Fibroblast of villous mesenchyme (primary cell): ENCODE measurements at places on chromosomes 2 and 18. TPM values are rescaled to one million over a fixed set of nuclear protein-coding genes. Genes with fewer than 3 reads are reported as not detected.

- peak; percentile 34 for DNase-seq
These were observed 29.7 kb downstream of the MAP3K2 start for GRCh38 chr2:127358044-127358443.

DNA sequence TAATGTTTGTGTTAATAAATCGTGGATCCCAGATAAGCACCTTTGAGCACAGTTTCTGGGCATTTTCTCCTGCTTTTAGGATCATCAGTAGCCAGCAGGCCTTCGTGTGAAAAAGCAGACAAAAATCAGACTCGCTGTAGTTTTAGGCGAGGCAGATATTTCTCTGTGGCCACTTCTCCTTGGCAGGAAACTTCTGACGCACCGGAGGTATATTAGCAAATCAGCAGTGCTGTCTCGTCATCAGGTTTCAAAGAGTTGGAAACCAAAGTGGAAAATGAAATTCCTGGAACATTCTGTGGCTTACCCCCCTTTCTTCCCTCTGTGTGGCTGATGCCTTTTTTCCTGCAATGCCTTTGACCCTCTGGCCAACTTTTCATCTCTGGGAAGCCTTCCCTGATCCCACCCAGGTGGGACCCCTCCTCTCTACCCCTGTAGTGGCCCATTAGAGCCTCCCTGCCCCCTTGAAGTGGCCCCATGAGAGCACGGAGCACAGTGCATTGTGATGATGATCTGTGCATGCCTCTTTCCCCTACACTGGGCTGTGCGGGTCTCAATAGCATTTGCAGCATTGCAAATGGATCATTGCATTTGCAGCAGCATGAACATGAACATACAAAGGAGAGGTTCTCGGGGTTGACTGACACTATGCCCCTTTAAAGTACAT is 93.3 kb downstream of the RNF144A start:
- peak; percentile 85 for DNase-seq

DNA sequence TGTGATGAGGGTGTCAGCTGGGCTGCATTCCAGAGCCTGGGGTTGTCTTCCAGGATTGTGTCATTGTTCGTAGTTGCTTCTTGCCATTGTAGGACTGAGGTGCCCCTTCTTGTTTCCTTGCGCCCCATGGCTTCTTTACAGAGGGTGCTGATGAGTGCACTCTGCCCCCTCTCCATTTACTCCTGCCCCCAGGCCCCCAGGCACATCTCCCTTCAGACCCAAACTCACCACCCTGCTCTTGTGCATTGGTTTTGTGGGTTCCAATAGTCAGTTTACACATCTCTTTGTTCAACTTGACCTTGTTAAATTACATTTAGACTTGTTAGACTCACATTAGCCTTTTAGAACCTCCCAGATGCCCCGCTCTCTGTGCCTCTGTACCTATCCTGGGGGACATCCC is 33.1 kb downstream of the HJURP start:
- DNase-seq, result no peak

DNA sequence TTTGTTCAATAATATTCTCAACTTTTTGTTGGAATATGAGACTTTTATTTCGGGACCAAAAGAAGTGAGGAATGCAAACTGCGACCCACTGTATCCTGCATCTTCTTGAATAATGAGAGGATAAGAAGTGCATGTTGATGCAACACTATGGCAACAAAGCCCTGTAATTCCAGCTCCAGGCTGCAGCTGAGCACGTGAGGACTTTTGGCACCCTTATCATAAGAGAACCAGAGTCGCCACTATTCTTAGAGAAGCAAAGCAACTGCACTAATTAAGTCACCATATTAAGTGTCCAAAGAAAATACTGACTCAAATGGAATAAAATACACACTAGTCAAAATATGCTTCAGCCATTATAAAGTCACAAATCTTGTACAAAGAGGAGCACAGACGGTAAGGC is 65.8 kb downstream of the FAM210A start:
- DNase-seq, result peak; percentile 29

DNA sequence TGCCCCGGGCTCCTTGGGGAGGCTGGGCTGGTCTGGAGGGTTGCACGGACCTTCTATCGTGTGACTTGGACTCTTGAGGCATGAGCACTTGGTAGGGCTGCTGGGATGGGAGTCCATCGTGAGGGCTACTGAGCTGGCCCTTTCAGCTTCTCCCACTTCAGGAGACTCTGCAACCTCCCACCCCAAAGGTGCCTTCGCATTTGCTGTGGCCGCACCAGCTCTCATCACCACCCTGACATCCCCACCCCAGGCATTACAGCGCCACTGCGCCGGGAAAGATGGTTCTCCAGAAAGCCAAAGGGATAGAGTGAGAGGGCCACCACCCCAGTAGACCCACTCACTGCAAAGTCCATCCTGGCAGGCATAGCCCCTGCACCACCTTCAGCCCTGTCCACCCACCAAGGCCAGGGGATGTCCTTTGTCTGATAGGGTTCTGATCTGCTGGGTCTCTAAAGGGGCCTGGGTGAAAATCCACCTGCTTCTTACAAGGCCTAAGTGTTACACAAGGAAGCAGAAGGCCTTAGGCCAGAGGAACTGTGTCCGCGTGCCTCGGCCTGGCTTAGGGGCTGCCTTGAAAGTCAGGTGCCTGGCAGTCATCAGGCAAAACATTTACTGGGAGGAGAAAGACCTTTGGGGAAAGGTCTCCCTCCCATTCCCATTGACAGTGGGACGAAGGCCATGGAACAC is 5.1 kb downstream of the EHD3 start:
- no peak for DNase-seq

GRCh38 chr2:79713131-79713785 is 200.4 kb downstream of the CTNNA2 start:
- no peak for DNase-seq

DNA sequence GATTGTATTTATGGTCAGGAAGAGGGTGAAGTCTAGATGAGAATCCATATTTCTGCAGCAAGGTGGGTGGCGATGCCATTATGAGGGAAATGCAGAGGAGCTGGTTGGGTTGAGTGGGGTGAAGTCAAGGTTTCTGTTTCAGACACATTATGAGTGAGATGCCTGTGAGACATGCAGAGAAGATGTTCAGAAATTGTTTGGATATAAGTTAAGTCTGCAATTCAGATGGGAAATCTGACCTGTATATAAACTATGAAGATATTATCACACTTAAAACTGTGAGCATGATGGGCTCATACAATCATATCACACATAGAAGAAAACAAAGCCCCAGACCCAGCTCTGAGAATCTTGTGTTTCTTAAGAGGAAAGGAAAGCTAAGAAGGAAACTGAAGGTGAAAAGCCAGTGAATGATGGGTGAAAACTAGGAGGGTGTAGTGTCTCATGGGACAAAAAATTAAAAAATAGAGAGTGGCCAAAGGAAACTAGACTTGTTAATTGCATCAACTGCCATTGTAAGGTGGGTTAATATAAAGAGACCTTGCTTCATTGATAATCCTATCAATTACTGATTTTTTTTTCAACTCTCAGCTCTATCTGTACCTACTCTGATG is 14.2 kb downstream of the GALNT5 start:
- no peak for DNase-seq

DNA sequence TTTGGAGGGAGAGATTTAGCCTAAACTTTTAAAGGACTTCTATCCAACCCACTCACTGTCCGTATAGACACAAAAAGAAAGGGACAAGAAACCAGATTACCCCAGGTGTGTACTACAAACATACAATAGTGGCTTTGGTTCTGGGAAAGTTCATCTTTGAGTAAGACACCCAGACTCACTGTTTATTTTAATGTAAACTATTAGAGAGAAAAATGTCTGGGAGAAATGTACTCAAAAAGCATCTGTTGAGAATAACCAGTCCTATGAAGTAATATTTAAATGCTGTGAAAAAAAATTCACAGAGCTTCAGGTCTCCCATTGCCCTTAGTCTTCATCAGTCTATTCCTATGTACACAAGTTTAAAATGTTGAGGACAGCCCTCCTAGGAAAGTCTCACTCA is 107.5 kb downstream of the SLC8A1 start:
- DNase-seq, result peak; percentile 61

GRCh38 chr2:208064220-208064961 is 39.1 kb upstream of the PLEKHM3 start:
- DNase-seq, result peak; percentile 80

GRCh38 chr2:152613235-152613634 is 104.0 kb downstream of the PRPF40A start:
- no peak for DNase-seq

GRCh38 chr18:62939926-62940325 is 224.6 kb downstream of the PHLPP1 start:
- DNase-seq, result no peak

DNA sequence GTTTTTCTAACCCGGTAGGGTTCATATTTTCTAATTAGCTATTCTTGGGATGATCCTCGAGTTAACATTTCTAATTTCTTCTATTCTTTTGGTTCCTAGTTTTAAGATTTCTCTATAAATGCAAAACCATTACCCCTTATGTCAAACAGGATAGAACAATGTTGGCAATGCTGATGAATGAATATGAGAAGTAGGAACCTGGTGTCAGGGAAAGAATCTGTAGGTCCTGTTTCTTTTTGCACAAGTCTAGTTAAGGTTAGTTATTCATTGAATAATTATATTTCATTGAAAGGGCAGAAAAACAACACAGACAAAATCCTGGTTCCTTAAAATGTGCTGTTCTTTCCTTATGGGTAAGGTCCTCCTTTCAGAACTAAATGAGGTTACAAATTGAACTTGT is 766.4 kb upstream of the FAM98A start:
- no peak for DNase-seq

DNA sequence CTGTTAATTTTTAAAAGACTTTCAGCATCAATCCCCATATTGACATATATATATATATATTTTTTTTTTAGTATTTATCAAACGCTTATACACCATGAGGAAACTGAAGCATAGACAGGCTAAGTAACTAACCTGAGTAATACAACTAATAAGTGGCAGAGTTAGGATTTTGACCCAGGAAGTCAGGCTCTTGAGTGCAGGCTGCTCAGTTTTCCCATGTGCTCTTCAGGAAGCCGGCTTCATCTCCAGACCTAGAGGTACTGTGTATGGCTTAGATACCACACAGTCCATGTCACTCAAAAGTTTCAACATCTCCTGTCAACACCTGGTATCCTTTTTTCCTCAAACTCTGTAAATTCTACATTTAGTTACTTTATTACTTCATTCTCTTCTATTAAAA is 841.7 kb upstream of the ACVR2A start:
- no peak for DNase-seq

DNA sequence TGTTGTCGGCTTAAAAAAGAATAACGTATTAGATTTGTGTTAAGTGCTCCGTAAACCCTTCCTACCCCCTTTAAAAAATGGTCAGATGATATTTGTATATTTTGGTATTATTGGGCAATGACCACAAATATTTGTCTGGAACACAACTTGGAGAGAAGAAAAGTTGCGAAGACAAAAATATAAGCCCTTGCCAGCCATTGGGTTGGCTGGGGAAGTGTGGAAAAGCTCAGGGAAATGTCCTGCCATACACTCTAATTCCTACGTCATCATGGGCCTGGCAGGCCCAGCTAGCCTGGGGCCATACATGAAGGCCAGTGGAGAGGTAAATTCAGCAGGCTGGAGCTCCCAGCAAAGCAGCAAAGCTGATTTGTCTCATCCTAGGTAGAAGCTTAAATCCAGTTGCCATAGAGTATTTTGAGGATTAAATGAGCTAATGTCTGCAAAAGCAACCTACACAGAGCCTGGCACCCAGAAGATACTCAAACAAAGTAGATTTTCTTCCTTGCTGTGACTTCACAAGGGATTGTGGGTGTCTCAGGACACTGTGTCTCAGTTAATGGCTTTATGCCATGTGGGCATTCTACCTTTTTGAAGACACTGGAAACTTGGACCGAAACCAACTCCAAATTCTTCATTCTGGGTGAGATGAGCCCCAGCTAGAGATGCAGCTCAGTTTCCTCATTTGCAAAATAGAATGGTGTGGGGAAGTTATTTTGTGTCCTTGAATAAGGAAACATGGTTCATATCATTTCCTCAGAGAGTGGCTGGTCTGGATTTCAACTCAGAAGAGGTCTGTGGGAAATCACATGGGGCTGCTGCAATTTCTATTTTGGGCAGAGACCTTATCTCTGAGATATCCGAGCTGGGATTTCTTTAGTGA is 87.9 kb upstream of the MAP4K3 start:
- peak; percentile 85 for DNase-seq

- no peak for DNase-seq
These were observed 398.2 kb downstream of the ADCYAP1 start for GRCh38 chr18:1302861-1303260.

DNA sequence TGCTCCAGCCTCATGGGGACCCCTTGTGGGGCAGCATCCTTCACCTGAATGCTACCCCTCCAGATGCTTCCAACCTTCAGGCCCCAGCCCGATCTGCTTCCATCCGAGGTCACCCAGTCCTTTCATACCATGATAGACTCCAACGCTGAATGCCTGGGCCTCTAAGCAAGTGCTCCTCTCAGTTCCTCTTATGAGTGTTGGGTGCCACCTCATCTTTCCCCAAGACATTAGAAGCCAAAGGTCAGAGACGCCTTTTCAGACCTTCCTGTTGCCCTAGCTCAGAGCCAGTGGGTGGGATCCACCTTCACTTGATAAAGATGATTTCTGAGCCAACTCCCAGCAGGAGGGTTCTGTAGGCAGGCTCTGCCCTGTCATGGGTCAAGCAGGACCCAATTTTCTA is 174.5 kb upstream of the MGAT5 start:
- no peak for DNase-seq

DNA sequence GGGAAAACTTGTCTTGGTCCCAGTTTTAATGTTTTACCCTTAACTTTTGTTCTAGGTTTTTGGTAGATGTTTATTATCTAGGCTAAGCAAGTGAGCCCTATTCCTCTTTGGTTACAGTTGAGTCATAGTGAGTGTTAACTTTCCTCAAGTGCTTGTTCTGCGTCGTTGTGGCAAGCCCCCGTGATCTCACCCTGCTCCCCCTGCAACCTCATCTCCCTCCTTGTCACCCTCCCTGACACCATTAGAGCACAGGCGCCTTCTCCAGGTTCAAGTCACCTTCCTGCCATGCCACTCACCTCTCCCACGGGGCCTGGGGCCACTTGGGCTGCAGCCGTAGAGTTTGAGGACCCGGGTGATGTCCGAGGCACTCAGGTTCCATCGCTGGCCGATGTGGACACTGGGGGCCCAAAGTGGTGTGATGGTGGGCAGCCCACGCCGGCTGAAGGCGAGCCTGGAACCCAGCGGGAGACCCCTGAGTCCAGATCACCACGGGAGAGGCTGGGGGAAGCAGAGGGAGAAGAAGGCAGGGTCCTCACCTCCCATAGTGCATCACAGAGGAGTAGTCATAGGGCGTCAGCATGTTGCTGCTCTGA is 8.7 kb downstream of the ASTL start:
- no peak for DNase-seq

The SLC16A14 gene
- total RNA-seq, result 1.3 and 3.5 TPM in 2 replicates

The NCK2 gene
- total RNA-seq, result 22.5 and 31.2 TPM in 2 replicates

The MOCOS gene
- 3.0 and 7.1 TPM in 2 replicates for total RNA-seq

The LYPD6 gene
- total RNA-seq, result 4.3 and 5.2 TPM in 2 replicates

The CXCR4 gene
- not detected in 2 replicates for total RNA-seq

The ACTR2 gene
- total RNA-seq, result 90.5 and 115 TPM in 2 replicates
